ENCODE measurements at places on chromosomes 4 and X.

DNA sequence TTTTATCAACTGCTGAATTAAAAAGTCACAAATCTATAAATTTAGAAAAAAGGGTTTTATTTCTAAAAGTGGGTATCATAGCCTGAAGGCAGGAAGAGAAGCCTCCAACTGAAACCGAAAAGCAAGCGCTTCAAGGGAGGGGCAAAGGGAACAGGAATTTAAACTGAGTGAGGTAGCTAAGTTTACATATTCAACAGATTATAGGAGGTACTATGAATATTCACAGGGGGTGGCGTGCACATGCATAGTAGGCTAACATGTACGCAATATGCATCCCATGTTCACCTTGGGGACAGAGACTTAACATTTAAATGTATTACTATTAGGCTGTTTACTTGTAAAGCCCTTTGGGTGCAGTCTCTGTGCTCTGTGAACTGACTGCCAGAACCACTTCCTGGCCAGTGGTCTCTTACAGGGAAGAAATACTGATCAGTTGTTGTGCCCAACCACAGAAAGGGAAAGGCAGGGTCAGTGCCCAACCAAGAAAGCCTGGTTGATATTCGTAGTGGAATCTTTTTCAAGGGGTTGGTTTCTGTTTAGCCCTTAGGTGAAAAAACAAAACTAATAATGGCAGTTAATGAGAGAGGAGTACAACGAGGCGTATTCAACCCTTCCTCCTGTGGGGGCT lies 168.7 kb upstream of the GALNTL6 start:
- DNase-seq = no peak

- no peak for DNase-seq
Observed at GRCh38 chrX:148872161-148872535, 371.7 kb downstream of the AFF2 start.

DNA sequence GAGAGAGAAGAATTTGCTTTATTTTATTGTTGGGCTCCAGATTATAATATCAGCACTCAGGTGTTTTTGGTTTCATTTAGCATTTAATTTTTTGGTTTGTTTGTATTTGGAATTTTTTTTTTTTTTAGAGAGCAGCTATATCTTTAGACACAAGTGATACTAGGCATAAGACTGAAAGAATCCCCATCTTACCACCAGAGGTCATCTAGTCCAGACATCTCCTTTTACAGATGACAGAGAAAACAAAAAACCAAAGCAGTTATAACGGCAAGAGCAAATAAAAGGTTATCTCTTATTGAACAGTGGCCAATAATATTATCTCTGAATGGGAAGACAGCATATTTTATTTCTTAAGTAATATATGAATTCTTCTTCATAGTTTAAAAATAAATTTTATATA lies 22.8 kb downstream of the USP38 start:
- DNase-seq = no peak

DNA sequence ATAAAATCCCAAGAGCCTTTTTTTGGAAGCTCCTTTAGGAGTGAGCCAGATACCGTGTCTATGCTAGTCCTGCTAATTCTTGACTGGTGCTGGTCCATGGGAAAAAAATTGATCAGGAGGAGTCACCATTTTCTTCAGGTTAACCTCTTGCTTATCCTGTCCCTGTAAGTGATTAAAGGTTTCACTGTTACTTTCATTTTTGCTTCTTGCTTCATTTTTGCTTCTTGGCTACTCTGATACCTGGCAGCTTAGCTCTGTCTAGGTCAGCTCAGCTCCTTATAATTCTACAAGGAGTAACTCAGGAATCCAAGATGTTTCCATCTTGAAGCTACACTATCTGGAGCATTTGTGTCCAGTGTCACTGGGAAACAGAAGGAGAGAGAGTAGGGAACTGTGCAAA lies 45.7 kb downstream of the AFM start:
- DNase-seq = no peak

DNA sequence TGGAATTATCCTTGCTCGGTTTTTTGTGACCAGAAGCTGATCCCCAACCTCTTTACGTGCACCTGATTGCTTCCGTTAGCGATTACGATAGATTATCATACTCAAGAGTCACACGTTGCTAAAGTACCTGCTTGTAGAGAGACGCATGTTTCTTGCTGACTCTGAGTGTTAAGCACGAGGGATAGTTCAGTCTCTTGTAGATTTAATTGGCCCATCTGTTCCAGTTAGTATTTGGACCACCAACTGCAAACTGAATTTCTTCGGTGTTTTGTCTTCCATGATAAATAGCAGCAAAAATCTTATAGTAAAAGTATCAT lies 516 bp upstream of the COX18 start:
- no peak for DNase-seq

- DNase-seq = no peak
Observed at GRCh38 chrX:67619253-67619652, 75.4 kb downstream of the AR start.

GRCh38 chr4:40763228-40763716 lies 13.5 kb downstream of the NSUN7 start:
- no peak for DNase-seq

- no peak for DNase-seq
Observed at GRCh38 chrX:133598601-133599335, 183.5 kb upstream of the GPC4 start.

DNA sequence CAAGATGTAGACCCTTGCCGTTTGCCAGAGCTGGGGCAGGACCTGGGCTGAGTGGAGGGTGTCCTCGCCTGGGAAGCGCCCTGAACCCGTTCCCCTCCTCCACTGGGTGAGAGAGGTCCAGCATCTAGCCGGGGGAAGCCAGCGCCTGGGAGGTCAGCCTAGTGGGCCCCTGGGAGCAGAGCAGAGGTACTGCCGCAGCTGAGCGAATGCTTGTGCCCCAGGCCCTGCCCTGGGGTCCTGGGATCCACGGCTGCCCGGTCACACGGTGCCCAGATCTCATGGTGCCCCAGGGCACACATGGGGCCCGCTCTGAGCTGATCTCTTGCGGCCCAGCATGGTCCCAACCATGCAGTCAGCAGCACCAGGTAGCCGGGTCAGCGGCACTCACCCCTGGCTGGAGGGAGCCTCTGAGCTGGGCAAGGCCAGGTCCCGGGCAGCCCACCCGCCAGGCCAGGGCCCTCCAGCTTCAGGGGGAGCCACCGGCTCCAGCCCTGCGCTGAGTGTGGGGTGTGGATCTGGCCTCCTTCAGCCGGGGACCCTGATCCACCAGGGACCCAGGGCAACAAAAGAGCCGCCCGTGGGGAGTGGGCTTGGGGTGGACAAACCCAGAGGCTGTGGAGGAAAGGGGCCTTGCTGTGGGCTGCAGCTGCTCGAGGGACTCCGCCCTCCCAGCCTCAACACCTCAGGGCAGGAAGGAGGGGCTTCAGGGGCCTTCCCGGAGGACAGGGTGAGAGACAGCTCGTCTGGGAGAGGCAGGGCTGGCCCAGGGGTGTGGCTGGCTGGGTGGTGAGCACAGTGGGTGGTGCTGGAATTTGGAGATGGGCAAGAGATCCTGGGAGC lies 4.1 kb upstream of the CPLX1 start:
- no peak for DNase-seq

DNA sequence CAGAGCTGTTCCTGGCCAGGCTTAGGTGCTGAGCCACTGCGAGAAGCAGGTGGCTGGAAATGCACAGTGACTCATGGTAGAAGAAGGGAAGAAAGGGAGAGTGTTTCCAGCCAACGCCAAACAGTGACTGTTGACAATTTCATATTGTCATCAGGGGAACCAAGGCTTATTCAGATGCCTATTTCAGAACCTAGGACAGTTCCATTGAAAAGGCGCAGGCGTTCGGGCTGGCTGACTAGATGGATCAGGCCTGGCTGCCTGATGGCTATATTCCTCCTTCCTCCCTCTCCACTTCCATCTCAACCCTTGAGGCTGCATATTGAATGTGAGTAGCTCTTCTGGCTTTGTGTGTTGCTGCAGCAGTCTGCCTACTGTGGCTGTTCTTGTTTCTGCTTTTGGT lies 73.0 kb upstream of the FRMPD4 start:
- DNase-seq = no peak

DNA sequence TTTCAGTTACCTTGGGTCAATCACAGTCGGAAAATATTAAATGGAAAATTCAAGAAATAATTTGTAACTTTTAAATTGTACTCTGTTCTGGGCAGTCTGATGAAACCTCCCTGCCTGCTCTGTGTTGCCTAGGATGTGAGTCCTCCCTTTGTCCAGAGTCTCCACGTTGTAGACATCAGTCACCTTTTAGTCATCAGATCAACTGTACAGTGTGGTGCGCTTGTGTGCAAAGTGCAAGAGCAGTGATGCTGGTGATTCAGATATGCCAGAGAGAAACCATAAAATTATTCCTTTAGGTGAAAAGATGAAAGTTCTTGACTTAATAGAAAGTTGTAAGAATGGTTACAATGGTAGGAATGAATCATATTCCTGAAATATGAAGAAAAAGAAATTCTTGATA lies 1.4 kb downstream of the SPATA4 start:
- no peak for DNase-seq

GRCh38 chr4:242121-242848 lies 63.0 kb downstream of the ZNF732 start:
- DNase-seq = peak; percentile 24
